ENCODE measurements at places on chromosomes 6 and 20.

GRCh38 chr6:34412016-34412415 is 13.9 kb downstream of the RPS10 start:
- DNase-seq = no peak

DNA sequence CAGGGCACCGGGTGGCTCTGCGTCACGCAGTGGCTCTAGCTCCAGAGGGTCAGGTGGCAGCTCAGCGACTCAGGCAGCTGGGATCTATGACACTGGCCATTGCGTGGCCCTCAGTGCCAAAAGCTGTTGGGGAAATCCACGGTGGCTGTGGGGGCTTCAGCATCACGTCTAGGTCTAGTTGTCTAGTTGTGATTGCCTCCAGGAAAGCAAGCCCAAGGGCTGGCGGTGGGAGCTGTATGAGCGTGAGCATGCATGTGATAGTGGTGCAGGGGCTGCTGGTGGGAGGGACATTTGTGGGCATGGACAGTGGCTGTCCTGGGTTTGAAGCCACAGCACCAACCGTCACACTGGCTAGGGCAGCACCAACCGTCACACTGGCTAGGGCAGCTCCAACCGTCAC is 191.4 kb downstream of the THBS2 start:
- DNase-seq = no peak

DNA sequence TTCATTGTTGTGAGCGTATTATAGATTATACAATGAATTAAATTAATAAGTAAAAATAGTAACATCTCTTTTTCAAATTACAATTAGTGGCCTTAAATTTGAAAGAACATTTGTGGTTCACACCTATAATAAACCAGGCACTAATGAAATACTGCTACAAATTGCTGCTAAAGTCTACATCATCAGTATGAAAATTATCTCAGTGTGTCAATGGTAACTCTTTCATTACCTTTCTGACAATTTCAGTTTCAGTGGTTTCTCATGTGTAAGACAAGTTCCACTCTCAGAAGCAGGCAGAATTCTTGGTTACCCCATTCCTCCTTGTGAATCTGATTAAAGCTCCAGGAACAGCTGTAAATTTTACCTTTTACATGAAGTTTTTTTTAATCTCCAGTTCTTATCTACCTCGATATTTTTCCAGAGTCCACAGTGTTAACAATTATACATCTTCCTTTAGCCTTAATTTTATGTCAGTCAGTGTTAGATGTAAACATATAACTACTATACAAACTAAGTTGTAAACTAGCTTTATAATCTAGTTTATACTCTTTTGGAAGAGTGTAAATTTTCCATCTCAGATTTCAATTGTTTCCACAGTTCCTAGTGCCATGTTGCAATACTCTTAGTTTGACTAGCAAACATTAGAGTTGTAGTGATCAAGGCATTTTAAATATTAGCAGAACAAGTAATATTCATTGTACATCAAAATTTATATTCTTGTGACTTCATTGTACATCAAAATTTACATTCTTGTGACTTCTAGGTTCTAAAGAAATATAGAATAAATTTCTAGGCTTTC is 1038.4 kb downstream of the EPHA7 start:
- DNase-seq = no peak

- DNase-seq = no peak
Observed at GRCh38 chr6:33787346-33787953, 1.5 kb downstream of the LEMD2 start.

- no peak for DNase-seq
Observed at GRCh38 chr6:107115695-107116327, 496 bp upstream of the BEND3 start.

- DNase-seq = no peak
Observed at GRCh38 chr20:54209216-54209813, 1.4 kb downstream of the PFDN4 start.

DNA sequence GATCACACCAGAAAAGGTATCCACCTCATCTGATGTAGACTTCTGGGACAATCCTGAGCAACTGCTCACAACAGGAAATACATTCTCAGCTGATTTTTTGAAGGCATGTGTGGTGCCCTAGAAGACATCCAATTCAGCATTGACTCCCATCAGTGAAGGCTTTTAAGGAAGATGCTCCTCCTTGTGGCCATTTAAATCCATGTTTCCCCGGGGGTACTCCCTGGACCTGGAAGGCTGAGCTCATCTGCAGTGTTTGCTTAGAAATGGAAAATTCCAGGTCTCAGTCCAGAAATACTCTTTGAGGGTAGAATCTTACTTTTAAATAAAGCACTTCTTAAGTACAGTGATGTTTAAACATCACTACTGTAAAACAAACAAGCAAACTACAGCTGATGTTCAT is 195.5 kb upstream of the PDE10A start:
- DNase-seq = no peak

- no peak for DNase-seq
Observed at GRCh38 chr6:7559196-7559595, 17.7 kb downstream of the DSP start.

DNA sequence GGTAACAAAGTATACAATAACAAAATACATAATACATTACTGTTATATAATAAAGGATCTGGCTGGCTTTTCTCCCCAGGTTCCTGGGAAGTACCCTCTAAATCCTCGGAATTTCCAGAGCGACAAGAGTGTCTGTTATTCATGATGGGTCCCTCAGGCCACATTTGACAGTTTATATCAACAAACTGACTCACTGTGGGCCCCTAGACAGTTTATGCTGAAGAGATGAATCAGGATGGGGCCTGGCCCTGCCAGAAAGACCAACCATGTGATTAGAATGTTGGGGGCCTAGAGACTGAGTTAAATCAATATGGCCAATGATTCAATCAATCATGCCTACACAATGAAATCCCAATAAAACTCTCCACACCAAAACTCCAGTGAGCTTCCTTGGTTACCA is 13.5 kb downstream of the USP45 start:
- DNase-seq = no peak

DNA sequence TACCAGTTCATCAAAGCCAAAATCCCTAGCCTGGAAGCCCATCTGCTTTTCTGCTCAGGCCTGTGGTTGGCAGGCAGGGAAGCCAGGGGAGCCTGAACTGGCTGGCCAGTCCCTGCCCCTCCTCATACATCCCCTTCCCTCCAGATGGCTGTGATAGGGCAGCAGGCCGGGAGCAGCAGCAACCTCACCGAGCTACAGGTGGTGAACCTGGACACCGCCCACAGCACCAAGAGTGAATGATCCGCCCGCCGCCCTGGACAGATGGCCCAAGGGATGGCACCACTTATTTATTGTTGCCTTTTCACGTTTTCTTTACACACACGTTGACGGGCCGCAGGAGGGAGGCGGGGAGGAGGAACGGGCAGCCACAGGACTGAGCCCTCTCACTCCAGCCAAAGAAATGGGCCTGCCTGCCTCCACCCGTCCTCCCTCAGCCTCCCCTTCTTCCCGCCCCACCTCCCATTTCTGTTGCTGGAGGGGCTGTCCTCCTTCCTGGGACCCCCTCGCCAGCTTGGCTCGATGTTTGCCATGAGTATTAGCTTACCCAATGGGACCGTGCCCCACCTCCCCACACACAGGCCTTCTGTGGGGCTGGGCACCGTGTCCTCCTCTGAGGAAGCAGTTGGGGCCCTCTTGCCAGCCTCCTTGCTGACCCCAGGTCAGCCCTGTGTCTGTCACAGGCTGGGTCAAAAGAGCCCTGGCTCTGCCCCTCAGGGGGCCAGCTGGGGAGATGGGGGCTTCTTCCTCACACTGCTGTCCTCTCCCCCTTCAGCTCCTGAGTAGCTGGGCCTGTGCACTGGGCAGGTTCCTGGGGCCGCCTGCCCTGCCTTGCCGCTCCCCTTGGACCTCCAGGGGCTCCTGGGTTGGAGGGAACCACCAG is 2.8 kb upstream of the CUL9 start:
- DNase-seq = no peak

- no peak for DNase-seq
Observed at GRCh38 chr6:36967301-36967700, 12.8 kb downstream of the PI16 start.

- no peak for DNase-seq
Observed at GRCh38 chr6:111118826-111119225, 31.5 kb downstream of the SLC16A10 start.

DNA sequence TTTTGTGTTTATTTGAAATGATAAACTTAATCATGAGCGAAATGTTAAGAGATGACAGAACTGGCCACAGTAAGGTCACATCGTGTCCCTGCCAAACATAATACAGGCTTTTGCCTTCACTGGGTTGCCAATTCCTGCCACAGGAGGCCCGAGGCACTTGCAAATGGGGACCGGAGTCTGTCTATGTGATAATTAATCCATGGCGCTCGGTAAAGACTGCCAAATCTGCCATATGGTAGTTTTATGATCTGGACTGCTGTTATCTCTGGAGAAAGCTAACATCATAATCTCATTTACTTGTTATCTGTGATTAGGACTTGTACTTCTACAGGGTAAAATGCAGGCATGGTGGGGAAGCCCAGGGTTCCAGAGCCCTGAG is 170.5 kb upstream of the TSHZ2 start:
- no peak for DNase-seq

GRCh38 chr20:22525069-22525820 is 59.1 kb downstream of the FOXA2 start:
- no peak for DNase-seq

DNA sequence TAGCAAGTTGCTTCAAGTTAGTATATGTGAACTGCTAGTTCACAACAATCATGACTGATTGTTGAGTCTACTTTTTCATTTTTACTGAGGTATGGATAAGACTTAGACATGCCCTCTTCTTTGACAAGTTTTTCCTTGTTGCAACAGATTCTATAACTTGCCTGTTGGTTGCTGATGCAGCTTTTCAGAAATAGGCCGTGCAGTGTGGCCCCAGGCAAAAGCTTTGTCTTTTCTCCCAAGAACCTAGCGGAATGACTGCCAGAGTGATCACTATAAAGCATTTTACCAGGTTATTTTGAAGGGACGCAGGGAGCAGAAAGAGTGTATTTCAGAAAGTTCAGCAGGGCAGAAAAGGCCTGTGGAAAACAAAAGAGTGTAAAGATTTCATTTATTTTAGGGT is 16.0 kb downstream of the HECA start:
- DNase-seq = no peak

GRCh38 chr6:139590206-139590605 is 215.8 kb upstream of the CITED2 start:
- DNase-seq = no peak

DNA sequence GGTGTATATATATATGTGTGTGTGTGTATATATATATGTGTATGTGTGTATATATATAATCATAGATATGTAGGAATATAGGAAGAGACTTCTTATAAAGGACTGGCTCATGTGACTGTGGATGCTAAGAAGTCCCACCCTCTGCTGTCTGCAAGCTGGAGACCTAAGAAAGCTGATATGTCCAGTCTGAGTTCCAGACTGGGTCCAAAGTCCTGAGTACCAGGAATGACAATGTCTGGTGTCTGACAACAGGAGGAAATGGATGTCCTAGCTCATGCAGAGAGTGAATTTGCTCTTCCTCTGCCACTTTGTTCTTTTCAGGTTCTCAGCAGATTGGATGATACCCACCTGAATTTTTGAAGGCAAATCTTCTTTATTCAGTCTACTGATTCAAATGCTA is 7.1 kb downstream of the ALDH5A1 start:
- no peak for DNase-seq

DNA sequence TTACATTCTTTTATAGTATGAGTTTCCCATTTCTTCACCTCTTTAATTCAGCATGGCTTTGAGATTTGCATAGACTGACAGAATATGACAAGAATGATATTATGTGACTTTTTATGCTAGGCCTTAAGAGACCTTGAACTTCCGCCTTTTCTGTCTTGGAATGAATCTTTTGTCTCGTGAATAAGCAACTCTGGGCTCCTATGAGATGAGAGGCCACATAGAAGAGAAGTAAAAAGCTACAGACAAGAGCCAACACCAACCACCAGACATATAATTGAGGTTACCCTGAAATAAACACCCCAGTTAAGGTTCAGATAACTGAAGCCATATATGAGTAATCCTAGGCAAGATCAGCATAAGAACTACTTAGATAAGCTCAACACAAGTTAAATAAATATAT is 600.8 kb downstream of the MEI4 start:
- no peak for DNase-seq

DNA sequence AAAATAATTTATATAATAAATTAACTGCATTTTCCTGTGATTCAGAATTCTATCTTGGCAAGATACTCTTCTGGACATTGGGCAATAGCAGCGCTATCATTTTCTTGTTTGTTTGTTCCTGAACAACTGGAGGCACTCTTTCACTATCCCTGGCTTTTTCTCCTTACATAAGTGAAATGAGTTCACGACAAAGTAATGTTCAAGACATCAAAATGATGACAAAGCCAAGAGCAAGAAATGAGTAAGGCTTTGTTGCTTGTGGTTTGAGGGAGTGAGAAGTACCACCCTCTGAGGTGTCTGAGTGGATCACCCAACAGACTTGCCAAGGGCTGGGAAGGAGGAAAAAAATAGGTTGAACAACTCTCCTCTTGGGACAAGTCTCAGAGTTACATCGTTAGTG is 466.6 kb upstream of the JAG1 start:
- DNase-seq = no peak

GRCh38 chr6:37463110-37463509 is 30.1 kb downstream of the CMTR1 start:
- no peak for DNase-seq

DNA sequence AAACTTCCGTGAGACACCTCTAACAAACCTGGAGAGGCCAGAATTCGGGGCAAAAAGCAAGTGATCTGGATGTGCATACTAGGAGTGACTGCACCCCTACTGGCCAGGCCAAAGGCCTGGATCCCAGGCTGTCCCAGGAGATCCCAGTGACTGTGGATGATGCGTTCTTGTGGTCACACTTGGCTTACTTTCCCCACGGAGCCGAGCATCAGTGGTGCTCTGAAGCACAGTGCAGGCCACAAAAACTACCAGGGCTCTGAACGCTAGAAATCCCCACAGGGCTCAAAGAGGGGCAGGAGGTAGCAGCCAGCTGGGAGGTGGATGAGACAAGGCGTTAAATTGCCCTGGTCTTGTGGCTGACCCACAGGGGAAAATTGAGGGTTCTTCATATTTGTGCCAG is 7.1 kb downstream of the TRIM26 start:
- no peak for DNase-seq

GRCh38 chr6:133205304-133205703 is 35.9 kb upstream of the EYA4 start:
- DNase-seq = no peak

DNA sequence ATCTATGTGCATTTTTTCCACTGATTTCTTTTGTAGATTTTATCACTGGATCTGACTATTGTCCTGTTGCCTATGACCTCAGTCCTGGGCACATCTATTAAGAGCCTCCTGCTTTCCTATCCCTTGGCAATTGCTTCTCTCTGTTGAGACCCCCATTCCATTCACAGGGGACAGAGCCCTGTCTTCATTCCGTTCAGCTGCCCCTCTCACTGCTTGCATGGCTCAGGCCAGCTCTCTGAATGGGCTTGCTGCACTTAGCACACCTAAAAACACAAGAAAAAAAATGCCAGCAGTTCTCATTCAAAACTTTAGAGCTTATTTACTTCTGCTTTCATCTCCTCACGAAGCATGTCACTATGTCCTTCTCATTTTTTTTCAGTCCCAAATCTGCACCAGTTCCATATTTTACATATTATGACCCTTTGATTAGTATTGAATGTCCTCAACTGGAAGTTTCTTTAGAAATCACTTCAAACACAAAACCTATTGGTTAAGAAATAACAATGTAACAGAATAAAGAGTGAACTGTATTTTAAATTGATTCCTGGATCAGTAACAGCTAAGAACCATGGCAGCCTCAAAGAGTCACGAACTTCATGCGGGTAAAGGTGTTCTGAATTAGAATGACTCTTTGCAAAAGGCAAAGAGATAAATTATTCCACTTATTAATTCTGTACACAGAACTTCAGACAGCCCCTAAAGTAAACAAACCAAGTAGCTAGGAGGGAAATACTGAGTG is 616.5 kb downstream of the C6orf118 start:
- DNase-seq = no peak
